Endodermal cell (in vitro differentiated cells): ENCODE measurements at places on chromosomes 5 and 9. TPM values are rescaled to one million over a fixed set of nuclear protein-coding genes. Genes with fewer than 3 reads are reported as not detected.
A peak's percentile ranks its signal among the peaks of the same experiment; 100 is the strongest.

- no peaks in the 10 kb centered on the region for H3K27me3 ChIP-seq
- DNase-seq: no peak
- no peak overlapping the region for H3K4me3 ChIP-seq
These were observed 497.0 kb upstream of the TUSC1 start for GRCh38 chr9:26175264-26175663.

DNA sequence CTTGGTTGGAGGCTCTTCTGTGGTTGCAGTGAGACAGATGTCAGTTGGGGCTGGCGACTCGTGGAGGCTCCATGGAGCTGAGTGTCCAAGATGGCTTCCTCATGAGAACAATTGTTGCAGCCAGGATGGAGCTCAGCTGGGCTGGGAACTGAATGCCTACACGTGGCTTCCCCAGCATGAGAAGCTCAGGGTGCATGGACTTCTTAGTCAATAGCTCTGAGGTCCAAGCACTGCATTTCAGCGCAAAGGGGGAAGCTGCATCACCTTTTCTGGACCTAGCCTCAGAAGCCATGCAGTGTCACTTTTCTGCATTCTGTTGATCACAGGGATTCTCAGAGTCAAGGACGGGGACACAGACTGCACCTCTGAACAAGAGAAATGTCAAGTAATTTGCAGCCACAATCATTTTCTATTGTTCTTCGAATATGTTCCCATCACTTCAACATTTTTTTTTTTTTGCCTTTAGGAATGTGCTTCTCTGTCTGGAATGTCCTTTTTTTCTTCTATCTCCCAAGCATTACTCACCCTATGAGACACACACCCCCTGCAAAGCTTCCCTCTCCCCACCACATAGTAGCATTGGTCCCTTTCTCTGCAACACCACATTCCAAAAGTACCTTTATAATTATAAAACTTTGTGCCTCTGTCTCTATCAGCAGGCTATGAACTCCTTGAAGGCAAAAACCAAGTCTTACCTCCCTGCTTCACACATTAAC lies 57.5 kb upstream of the STK32A start:
- H3K4me3 ChIP-seq: no peak overlapping the region
- no peak overlapping the region for H3K27ac ChIP-seq
- no peaks in the 10 kb centered on the region for H3K27me3 ChIP-seq

GRCh38 chr5:178532236-178532635 lies 58.0 kb downstream of the COL23A1 start:
- H3K4me3 ChIP-seq: no peak overlapping the region
- peaks cover 3% of the 10 kb centered on the region for H3K4me1 ChIP-seq
- no peak overlapping the region for H3K27ac ChIP-seq
- no peak for DNase-seq

DNA sequence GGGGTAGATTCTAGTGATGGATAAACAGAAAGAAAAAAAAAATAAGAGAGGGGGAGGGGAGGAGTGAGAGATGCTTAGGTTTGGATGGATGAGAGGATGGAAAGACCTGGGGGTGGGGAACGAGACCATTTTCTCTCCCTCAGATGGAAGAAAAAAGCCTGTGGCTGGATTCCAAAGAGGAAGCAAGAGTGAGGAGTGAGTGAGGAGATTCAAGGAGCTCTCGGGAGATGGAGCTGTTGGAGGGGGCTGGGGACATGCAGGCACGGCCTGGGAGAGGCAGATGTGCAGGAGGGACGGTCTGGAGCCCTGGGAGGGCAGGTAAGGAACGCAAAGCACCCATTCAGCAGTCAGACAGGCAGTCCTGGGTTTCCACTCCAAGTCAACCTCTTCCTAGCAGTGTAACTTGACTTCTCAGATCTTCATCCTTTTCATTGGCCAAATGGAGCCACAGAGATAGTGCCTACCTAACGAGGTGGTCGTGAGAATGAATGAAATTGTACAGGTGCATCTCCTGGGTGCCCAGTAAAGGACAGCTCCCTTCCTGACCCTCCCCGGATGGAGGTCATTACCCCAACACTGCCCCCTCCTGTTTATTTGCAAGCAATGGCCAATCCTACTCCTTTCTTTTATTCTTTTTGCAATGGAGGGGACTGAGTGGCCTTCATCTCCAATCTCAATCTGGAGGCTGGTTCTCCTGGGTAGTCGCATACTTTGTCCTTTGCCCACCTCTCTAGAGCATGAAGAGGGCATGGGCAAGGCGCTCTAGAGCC lies 52.2 kb downstream of the PCDH1 start:
- H3K27ac ChIP-seq: no peak overlapping the region
- no peak overlapping the region for H3K4me3 ChIP-seq
- no peaks in the 10 kb centered on the region for H3K27me3 ChIP-seq
- H3K4me1 ChIP-seq: peaks cover 4% of the 10 kb centered on the region
- DNase-seq: peak; percentile 81

The FGF1 gene
- total RNA-seq: 0.77 and 2.1 TPM in 2 replicates

DNA sequence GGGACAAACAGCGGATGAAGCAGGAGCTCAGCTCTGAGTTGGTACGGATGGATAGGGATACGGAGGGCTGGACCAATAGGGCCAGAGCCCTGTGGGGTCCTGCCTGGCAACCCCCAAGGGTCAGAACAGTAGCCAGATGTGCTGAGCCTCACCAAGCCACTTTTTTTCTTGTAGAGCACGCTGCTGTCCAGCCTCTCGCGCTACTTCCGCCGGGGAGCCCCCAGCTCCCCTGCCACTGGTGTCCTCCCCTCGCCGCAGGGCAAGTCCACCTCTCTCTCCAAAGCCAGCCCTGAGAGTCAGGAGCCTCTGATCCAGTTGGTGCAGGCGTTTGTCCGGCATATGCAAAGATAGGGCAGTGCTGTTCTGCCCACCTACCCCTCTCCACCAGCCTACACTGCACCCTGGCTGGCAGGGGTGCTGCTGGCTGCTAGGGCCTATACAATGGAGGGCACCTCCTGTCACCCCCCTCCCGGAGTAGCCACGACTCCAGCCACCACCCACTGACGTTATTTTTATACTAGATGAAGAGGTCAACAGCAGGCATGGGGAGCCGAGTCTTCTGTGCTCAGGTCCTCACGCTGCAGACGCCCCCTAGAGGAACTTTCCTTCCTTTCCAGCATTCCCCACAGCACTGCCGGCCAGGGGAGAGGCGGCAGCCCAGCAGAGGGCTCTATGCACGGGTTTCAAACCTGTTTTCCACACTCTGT lies 21.6 kb downstream of the SH3GLB2 start:
- no peak overlapping the region for H3K4me3 ChIP-seq
- DNase-seq: peak; percentile 91
- peak overlapping the region; percentile 6 for H3K27ac ChIP-seq
- H3K4me1 ChIP-seq: no peaks in the 10 kb centered on the region

The SLC25A2 gene
- 0.55 TPM in 1 of 3 replicates, not detected in the others for total RNA-seq

The ATP6V1G1 gene
- 116 to 123 TPM (median 123 TPM) in 3 replicates for total RNA-seq
